ENCODE measurements at places on chromosomes 3 and 15.

DNA sequence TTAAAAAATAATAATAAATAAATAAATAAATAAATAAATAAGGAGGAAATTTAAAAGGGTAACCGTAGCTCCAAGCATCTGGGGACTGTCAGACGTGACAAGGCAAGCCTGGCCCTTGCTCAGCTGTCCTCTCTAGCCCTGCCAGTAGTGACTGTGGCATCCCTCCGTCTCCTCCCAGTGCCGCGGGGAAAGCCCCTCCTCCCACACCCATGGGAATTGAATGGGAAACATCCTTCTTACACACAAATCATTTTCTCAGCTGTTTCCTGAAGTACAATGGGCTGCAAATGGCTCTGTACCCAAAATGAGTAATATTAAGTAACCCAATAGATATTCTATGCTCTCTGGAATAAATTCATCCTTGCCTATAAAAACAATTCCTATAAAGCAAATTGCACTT, 101.6 kb upstream of the RAD18 start:
- no peak for DNase-seq

DNA sequence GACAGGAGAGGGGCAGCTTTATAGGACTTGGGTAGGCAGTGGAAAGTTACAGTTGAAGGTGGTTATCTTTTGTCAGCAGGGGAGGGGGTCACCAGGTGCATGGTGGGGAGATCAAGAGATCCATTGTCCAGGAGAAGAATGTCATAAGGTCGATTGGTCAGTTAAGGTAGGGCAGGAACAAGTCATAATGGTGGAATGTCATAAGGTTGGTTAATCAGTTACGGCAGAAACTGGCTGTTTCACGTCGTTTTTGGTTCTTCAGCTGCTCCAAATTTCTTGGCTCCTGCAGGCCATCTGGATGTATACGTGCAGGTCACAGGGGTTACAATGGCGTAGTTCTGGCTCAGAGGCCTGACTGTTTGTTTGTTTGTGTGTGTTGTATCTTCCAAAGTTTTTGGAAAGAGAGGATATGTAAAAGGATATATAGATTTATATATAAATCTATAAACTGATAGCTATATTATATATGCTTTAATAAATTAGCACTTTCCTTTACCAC, 565.1 kb downstream of the ZNF385D start:
- no peak for DNase-seq

GRCh38 chr15:70741677-70742293, 21.6 kb downstream of the UACA start:
- DNase-seq, result no peak

GRCh38 chr15:66239514-66239913, 14.0 kb downstream of the MEGF11 start:
- DNase-seq, result no peak

GRCh38 chr15:62770111-62770660, 272.4 kb upstream of the TPM1 start:
- DNase-seq, result no peak

- DNase-seq, result no peak
Observed at GRCh38 chr3:152477422-152477821, 208.7 kb downstream of the MBNL1 start.

DNA sequence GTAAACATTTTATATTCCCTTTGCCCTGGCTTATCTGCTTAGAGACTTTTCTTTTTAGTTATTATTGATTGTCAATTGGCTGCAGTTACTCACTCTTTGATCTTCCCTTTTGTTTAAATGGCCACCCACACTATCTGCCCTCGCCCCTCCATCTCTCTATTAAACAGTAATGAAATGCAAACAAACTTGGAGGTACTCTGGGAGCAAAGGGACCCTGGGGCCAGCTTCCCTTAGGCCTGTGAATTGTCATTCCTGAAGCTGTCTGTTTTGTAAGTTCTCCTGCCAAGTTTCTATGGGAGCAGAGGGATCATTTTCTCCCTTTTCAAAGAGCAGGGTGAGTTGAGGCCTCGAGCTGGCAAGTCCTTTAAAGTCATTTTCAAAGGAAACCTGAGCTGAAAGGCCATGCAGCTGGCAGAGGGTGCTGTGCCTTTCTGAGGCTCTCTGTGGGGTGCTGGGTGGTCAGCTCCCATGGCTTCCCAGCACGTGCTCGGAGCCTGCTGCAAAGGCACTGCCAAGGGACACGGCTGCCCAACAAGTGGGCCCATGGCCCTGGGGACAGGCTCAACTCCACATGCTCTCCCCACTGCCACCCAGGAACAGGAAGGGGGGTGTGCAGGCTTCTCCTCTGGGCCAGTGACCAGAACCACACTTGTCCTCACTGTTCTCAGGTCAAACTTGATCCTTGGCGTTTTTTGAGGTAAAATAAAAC, 17.4 kb upstream of the RTP2 start:
- no peak for DNase-seq

GRCh38 chr3:178856804-178857203, 214.8 kb downstream of the ZMAT3 start:
- DNase-seq, result no peak

DNA sequence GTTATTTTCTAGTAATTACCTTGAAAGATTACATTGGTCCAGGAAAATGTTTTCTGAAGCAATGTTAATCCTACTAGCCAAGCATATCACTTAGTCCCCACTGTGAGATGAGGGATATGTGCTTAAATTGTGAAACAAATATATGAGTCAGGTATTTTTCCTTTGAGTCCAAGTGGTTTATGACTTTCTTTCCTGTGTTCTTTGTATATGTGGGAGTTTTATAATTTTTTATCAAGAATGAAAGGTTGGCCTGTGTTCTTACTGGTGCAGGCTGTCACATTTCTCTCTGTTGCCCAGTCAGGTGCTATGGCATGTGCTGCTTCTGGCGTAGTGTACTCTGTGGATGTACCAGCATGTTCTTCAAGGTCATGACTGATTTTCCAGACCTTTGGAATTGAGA, 147.4 kb downstream of the CMSS1 start:
- DNase-seq, result no peak

- DNase-seq, result no peak
Observed at GRCh38 chr3:14127516-14128161, 2.8 kb downstream of the TMEM43 start.

DNA sequence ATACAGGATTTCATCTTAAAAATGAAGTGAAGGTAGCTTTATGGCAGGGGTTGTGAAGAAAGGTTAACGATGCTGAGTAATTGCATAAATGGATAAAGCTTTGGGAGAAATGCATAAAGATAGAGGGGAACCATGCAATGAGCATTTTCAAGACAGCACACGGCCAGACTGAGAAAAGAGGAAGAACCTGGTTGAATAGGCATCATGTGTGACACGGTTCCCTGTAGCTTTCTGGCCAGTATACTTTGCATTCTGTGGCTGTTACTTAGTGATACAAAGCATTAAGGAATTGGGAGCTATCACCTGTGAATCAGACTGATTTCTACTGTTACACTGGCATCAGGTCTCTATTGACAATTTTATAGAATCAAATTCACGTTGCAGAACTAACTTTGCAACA, 33.3 kb downstream of the NR2C2 start:
- DNase-seq, result no peak

DNA sequence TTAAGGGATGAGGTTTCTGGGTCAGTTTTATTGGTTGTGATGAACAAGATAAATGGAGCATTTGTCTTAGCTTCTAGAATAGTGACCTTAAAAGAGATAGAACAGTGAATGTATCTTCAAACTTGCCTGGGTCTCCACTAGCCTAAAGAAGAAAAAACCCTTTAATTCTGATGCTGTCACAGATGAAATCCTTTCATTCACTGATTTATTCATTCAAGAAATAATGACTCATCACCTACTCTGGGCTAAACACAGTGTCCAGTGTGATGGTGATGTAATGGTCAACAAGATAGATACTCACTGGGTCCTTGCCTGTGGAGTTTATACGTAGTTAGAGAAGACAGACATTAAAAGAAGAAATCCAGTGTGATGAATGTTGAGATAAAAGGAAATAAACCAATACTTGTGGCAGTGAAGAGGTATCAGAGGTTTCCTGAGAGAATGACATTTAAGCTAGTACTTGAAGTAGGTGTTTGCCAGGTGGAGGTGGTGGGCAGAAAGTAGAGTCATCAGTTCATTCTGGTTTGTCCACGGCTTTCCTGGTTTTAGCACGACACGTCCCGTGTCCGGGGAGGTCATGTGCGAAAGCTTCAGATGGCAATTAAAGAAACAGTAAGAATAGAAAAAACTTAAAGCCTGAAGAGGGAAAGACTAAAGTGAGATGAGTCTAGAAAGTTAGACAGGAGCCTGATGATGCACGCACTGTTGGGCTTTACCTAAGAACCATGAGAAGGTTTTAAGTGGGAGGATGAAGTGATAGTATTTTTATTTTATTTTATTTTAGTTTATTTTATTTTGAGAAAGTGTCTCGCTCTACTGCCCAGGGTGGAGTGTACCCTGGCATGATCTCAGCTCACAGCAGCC, 18.5 kb downstream of the PAK2 start:
- DNase-seq, result no peak

DNA sequence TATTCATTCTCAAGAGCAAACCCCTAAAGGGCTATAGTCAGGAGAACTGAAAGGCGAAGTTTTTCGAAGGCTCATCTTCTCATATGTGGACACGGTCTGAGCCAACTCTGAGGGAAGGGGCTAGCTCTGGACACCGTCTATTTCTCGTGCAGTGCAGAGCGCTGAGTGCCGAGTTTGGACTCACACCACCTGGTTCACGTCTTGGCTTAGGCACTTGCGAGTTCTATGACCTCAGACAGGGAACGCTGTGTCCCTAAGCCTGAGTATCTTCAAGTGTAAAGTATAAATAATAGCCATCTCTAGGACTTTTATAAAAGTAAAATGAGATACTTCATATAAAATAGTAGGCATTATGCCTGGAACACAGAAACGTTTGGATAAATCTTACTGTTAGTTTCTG, 223.7 kb downstream of the FMN1 start:
- no peak for DNase-seq

All from stimulated activated CD4-positive, alpha-beta T cell treated with anti-CD3 and anti-CD28 coated beads, Interleukin-4, amount 100 ng/mL, for 4 hours (primary cell).